ENCODE measurements at places on chromosomes 1 and 21. TPM values are rescaled to one million over a fixed set of nuclear protein-coding genes. Genes with fewer than 3 reads are reported as not detected.

DNA sequence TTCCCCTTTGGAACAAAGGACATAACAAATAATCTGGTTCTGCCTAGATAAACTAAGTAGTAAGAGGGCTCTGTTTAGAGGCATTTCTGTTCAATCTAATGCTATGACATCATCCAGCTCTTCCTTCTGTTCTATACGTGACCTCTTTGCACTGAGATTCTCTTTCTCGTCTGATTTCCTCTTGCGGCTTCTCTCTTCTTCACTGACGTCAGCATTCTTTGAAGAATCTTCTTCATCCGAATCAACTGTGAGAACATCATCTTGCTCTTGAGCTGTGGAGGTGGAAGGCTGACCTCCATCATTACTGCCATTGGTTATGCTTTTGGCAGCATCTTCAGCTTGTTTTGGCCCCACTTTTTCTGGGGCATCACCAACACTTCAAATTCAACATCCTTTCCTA is 130.4 kb downstream of the HS2ST1 start:
- DNase-seq: no peak

OXCT2 gene
- polyA plus RNA-seq: 0.47 TPM

DNA sequence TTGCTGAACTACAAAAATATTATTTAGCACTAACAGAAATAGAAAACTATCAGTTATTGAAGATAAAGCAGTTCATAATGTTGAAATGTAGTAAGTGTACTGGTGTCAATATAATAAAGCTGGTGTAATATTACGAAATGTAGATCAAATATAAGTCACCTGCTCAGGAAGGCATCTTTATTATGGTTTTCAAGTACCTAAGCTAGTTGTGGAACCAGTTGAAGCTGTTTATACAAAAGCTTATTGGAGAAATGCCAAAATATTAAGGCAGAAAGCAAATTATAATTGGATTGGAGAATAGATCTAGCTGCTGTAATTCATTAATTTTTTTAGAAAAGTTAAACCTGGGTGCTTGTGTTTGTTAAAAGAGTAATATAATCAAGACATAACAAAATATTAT is 6.2 kb upstream of the MARK1 start:
- no peak for DNase-seq

DNA sequence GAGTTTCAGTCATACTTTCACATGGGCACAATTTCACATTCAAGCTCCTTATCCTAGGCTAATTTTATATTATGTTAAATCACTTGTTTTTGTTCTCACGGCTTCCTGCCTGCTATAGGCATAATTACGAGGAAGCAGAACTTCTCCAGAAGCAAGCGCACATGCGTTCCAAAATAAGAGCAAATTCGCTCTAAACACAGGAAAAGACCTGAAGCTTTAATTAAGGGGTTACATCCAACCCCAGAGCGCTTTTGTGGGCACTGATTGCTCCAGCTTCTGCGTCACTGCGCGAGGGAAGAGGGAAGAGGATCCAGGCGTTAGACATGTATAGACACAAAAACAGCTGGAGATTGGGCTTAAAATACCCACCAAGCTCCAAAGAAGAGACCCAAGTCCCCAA is at the start of gene CORT:
Gene CORT, plus strand, starts transcription at position 281 of the 400 bp plus-strand sequence. CDS start 193 bp downstream, outside the sequence.
- no peak for DNase-seq

KCNJ9 gene
- polyA plus RNA-seq: 0.13 TPM

DNA sequence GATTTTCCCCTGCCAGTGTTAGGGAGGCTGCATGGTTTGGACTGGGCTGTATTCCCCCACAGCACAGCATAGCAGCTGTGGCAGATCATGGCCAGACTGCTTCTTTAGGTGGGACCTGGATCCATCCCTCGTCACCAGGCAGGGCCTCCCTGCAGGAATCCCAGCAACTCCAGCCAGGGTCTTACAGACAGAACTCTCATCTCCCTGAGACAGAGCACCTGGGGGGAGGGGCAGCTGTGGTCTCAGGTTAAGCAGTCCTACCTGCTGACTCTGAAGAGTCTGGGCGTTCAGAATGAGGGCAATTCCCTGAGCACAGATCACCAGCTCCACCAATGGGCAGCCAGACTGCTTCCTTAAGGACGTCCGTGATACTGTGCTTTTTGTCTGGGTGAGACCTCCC is 47.9 kb upstream of the C1orf115 start:
- no peak for DNase-seq

- DNase-seq: no peak
Observed at GRCh38 chr1:119116725-119117124, 23.7 kb downstream of the WARS2 start.

PTP4A2 gene
- polyA plus RNA-seq: 243 TPM

DNA sequence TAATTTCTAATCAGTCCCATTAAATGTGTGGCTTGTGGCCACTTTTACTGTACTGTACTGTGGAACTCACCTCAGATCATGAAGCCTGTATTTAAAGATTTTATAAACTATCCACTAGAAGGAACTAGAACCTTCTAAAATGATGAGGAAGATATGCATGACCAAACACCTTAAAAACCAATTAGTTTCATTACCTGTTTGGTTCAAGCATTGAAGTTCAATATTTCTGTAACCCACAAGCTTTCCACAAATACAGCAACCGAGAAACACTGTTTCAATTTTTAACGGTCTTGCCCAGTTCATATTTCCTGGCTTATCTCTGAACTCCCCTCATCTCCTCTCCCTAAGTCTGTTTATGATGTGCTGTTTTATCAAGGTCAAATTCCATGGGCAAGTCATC is 264.3 kb upstream of the PLD5 start:
- DNase-seq: no peak

GRCh38 chr1:163439471-163439870 is 117.7 kb downstream of the NUF2 start:
- DNase-seq: no peak

DNA sequence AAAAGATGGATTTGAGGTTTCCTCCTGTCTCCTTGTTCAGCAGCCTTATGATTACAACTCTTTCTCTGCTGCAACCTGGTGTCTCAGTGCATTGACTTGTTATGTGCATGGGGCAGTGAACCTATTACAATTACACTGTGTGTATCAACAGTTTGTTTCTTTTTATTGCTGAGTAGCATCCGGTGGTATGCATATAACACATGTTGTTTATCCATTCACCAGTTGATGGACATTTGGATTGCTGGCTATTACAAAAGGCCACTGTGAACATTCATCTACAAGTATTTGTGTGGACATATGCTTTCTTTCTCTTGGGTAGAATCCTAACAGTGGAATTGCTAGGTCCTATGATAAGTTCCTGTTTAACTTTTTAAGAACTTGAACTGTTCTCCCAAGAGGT is 65.9 kb downstream of the FMO4 start:
- DNase-seq: no peak

NTRK1 gene
- polyA plus RNA-seq: 0.98 TPM

A3GALT2 gene
- not detected for polyA plus RNA-seq

Data from right renal pelvis (tissue), 4 donors.